Stimulated activated CD4-positive, alpha-beta T cell treated with anti-CD3 and anti-CD28 coated beads, TNF-alpha, amount 100 ng/mL, for 1 hour (primary cell): ENCODE measurements at places on chromosomes 1 and 21.

DNA sequence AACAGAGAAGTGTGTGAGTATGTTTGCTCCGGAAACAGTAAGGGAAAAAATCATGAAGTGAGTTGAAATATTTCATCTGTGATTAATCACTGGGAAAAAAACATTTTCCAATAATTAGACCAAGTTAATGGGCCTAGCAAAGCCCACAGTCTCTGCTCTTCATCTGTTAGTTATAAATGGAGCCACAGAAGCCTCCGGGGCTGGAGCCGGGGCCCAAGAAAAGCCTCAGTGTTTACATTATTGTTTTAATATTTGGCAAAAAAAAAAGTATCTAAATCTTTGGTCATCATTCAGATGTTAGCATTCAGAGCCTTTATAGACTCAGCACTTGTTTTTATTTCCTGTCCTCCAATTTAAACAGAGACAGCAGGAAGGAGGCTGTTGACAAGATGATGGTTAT lies 115.0 kb downstream of the UBE2U start:
- no peak for DNase-seq

DNA sequence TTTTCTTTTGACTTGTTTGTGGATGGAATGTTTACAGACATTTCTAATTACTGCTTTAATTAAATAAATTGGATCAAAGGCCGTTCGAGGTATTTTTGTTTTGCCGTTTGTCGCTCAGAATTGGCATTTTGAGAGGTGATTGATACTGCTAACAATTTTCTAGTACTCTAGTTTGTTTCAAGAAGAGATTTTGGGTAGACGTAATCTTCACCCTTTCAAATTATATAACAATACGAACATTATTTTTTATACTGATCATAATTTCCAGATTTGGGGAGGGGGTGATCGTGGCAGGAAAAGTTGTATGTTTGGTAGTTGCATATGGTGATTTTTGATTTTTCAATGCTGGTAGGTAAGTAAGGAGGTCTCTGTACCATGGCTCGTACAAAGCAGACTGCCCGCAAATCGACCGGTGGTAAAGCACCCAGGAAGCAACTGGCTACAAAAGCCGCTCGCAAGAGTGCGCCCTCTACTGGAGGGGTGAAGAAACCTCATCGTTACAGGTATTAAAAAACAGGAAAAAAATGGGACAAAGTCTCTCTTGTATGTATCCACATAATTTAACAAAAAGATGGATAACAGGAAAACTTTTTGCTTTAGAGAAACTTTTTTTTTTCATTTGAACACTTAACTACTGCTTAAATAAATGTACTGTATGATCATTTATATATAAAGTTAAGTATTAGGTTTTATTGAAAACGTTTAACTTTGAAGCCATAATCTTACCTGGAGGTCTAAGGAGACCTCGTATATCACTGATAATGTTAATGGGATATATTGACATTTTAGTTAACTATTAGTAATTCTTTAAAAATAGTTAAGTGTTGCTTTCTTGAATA lies 1.7 kb downstream of the H3-3A start:
- DNase-seq = no peak

DNA sequence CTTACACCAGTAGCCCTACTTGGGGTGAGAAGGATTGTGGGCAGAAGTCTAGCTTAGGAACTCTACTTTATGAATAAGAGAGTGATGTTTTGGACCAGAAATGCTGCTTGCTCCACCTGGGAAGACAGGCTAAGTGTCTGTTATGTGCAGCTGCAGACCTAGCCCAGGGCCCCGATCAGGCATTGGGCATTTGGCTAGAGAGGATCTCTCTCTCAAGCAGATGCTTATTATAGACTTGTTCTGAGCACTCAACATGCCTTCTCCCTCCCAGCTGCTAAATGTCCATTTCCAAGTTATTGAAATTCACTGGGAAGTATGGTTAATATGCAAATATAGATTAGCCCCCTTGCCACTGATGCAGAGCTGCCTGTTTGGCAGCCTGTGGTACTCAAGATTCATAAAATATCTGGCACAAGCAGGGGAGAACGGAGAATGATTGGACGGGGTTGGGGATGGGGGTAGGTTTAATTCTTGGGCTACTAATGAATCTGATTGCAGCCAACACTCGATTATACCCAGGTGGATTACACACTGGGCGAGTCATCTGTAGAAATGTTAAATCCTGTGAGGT lies 115.9 kb downstream of the KCND3 start:
- no peak for DNase-seq

- no peak for DNase-seq
Observed at GRCh38 chr1:77056525-77056924, 162.7 kb downstream of the PIGK start.

GRCh38 chr1:39063775-39064174 lies 37.6 kb downstream of the NDUFS5 start:
- DNase-seq = no peak

DNA sequence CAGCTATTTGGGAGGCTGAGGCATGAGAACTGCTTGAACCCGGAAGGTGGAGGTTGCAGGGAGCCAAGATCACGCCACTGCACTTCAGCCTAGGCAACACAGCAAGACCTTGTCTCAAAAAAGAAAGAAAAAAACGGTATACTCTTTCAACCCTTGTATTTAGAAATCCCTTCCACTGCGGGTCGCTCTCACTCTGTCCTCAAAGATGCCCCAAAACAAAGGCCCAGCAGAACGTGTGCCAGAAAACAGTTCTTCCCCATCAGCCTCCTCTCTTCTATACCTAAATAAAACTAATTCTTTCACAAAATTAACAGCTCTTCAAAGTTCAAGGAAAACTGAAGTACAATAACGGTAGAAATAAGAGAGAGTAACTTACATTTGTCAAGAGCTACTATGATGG lies 13.2 kb downstream of the SETD4 start:
- no peak for DNase-seq

DNA sequence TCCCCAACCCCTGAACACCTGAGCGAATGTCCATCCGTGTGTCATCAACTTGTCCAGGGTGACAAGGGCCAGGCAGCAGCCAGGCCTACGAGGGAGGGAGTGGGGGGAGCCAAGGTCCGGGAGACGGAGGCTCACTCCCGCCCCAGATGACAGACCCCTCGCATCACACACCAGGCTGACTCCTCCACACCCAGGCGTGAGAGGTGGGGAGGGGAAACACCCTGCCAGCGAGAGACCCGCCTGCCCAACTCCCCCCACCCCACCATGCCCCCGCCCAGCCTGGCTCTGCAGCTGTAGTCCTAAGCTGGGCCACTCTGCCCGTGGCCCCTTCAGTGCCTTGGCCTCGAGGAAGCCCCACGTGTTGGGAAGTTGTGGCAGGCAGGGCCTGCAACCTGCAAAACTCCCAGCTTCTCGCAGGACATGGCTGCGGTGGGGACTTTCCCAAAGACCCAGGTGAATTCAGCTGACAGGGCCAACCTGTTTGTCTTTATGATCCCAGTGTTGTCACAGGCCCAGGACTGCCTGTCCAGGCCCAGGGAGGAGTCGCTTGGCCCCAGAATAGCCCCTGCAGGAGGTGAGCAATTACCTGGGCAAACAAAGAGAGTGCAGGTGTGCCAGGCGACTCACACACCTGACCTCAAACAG lies 62.9 kb downstream of the RIPK4 start:
- DNase-seq = no peak

DNA sequence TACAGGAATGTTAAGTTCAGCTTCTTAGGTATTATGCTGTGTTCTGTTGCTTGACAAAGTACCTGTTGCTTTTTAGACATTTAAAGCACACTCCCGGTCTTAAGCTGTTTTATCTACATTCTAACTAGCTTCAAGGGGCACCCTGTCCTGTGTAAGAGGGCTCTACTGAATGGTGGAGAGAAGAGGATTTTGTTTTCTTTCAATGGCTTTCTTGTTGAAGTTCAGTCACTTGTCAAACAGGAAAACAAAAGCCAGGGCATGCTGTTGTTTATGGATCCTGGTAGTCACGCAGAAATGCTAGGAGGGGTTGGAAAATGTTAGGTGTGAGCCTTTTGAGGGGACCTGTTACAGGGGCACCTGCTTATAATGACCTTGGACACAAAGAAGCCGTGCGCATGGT lies 30.7 kb downstream of the PGM1 start:
- no peak for DNase-seq

DNA sequence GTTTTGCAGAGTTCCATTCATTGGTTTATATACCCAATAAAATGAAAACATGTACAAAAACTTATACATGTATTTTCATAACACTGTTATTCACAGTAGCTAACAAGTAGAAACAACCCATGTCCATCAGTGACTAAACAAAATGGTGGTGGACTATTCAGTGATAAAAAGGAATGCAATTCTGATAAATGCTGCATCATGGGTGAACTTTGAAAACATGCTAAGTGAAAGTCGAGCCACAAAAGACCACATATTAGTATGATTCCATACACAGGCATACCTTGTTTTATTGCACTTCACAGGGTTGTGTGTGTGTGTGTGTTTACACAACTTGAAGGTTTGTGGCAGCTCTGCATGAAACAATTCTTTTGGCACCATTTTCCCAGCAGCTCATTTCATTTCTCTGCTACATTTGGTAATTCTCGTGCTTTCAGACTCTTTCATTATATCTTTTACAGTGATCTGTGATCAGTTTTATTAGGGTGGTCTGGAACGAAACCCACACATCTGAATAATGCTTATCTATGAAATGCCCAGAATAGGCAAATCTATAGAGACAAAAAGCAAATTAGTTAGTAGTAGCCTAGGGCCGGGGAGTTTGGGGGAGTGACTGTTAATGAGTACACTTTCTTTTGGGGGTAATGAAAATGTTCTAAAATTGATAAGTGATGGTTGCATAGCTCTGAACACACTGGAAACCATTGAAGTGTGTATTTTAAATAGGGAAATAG lies 27.2 kb downstream of the RNF11 start:
- no peak for DNase-seq

DNA sequence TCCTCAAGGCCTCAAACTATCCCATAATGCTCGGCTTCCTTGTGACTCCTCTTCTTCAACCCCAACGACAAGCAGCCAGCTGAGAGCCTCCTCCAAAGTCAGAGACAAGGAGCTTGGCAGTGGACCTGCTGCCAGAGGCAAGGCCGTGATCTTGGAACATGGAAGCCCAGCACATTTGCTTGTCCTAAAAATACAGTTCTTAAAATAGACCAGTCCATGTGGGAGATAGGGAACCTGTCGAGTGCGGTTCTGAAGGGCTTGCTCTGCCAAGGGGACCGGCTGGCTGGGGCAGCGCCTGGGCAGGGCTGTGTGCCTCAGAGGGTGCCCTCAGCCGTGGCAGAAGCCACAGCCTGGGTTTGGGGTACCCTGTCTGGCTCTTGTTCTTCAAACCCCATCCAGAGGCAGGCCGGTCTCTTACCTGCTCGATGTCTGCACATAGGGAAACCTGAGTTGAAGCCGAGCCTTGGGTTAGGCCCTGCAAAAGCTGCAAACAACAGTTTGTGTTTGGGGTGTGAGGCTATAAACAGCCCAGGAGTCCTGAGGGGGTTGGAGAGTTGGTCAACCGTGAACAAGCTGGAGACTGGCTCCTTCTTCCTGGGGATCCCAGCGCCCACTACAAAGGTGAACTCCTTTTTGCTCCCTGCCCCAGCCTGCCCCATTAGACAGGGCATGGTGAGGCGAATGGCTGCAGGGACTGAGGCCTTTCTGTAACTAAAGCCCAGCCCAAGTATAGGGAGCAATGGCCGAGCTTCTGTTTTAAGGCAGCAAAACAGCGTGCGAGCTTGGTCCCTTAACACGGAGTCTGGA lies 228.8 kb downstream of the CAMTA1 start:
- no peak for DNase-seq

- DNase-seq = no peak
Observed at GRCh38 chr1:43883321-43883720, 50.3 kb upstream of the ARTN start.

DNA sequence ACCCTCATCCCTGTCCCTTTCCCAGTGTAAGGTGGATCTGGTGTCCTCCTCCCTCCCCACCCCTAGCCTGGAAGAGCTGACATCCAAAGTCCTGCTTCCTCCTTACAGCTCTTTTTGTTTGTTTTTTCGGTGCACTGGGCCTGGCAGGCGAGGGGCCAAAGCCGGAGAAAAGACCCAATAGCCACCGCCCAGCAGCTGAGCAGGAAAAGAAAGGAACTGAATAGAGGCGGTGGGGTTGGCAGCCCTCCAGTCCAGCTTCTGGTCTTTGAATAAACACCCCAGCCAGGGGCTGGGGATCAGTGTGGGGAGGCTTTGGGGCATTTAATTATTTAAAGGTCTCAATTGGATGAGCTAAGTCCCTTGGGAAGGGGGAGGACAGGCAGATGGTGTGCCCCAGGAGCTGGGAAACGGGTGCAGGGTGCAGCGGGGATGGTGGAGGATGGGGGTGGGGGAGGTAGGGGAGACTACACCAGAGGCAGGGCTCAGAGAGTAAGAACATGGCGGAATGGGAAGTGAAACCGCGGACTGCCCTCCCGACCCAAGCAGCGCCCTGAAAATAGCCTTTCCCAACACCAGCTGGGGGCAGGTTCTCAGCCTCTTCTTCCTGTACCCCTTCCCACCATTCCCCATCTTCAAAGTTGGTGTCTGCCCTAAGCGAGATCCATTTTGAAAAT lies 20.2 kb downstream of the BTG2 start:
- no peak for DNase-seq

DNA sequence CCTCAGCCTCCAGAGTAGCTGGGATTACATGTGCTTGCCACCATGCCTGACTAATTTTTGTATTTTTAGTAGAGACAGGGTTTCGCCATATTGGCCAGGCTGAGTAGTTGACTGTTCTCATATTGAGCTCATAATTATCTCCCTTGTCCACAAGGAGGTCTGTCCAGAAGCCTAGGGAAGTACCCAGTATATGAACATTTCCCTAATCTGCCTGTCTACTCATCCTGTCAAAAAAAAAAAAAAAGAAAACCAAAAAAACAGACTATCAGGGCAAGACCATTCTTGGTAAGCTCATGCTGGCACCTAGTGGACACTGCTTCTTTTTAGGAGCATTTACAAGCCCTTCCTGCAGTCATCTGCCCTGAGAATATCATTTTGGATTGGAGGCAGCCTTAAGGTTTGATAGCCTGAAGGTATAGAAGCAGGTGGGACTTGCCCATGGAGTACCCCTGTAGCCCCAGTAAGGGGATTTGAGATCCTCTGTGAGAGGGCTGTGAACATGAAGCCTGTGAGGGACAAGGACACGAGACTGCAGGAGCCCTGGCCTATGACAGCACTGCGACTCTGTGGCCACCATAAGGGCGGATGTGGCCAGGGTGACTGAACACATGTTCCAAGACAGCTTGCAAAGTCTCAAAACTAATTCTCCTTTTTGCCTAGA lies 10.8 kb upstream of the DUSP12 start:
- DNase-seq = no peak

DNA sequence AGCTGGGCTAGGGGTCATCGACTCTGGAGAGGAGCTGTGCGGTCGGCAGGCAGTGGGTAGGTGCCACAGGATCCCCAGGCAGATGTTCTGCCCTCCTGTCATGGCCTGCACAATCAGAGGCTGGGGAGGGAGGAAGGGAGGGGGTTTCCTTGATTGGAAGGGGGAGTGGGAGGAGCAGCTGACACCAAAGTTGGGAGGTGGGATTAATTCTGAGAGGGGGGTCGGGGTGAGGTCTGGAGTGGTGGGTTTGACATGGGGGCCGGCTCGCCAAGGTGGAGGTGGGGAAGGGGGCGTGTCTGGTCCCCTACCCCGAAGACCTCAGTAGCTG lies 651 bp upstream of the HPCA start:
- no peak for DNase-seq

GRCh38 chr1:63902844-63903589 lies 129.2 kb downstream of the ROR1 start:
- no peak for DNase-seq
